ENCODE measurements at places on chromosomes 5 and 9. TPM values are rescaled to one million over a fixed set of nuclear protein-coding genes. Genes with fewer than 3 reads are reported as not detected.

The CAPSL gene
- not detected for total RNA-seq

The FAM169A gene
- total RNA-seq = 1.1 TPM

The CDKN2B gene
- 29.1 TPM for total RNA-seq

The IFNA5 gene
- not detected for total RNA-seq

The PCDHGA4 gene
- total RNA-seq = 2.1 TPM

The SLC25A46 gene
- 66.6 TPM for total RNA-seq
